Common myeloid progenitor, CD34-positive (primary cell): ENCODE measurements at places on chromosomes 4 and X.

- DNase-seq: no peak
Measured at GRCh38 chr4:127548990-127549925, 83.5 kb upstream of the INTU start.

DNA sequence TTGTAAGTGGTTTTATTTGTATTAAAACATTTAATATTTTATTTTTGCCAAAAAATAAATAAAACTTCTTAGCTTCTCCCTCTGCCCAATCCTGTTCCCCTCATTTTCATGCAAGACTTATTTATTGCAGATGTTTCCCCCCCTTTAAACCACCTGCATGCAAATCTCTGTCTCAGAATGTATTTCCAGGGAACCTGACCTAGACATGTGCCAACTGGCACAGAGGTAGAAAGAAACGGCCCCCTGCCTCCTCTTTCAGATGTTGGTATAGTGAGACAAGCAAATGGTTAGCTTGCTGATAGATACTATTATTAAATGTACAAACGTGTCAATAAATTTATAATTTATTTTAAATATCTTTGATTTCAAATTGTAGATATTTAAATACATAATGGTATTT lies 47.1 kb downstream of the KLF3 start:
- no peak for DNase-seq

- DNase-seq: no peak
Measured at GRCh38 chr4:70488748-70489147, 16.8 kb downstream of the MUC7 start.

- DNase-seq: no peak
Measured at GRCh38 chrX:27163236-27163635, 299.9 kb downstream of the PPP4R3C start.

- peak; percentile 1 for DNase-seq
Measured at GRCh38 chr4:23889391-23889790, 456 bp downstream of the PPARGC1A start.

GRCh38 chrX:151679798-151680402 lies 15.4 kb upstream of the PRRG3 start:
- no peak for DNase-seq

DNA sequence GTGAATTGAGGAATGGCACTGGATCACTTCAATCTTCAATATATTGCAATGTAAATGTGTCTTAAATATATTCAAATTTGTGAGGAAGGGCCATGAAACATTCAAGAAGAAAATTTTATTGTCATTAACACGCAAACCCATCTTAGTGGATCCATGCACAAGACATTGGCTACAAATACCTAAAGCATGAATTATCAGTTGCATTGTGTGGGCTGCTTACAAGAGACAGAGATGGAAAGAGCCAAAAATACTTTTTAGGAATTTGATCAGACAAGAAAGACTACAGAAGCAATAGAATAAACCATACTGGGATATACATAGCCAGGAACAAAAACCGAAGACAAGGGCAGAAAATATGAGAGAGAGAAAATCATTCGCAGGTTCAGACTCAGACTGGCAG lies 616.2 kb upstream of the GRIA3 start:
- no peak for DNase-seq

- DNase-seq: no peak
Measured at GRCh38 chrX:136353526-136354093, 52.8 kb downstream of the ADGRG4 start.

DNA sequence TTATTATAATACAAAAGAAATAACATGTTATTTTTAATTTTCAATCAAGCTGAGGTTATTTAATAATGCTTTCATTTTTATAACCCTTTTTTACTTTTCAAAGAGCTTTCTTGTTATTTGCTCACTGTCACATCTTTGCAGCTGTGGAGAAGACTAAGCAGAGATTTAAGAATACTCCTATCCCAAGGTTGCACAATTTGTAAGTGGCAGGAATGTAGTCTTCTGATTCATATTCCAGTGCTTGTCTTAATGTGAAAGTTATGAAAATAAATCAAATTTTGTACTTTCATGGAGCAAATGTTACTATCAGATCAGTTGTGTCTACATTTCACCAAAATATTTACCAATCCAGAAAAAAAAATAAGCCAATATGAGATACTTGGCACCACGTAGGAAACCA lies 86.6 kb downstream of the DDIT4L start:
- no peak for DNase-seq
